ENCODE measurements at places on chromosomes 2 and 18.

DNA sequence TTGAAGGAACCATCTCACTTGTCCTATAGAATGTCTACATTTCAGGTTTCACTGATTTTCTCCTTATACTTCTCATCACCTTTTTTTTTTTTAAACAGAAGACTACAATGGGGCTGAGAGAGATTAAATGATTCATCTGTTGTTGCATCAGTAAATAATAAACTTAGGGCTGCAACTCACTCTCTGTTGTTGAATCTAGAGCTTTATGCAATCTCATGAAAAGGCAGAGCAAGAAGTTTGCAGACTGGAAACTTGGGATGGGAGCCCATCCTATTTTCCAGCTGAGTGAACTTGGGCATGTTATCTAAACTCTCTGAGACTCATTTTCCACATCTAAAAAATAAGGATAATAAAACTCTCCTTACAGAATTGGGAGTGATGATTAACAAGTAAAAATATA, 58.4 kb downstream of the PDE1A start:
- no peak for DNase-seq

DNA sequence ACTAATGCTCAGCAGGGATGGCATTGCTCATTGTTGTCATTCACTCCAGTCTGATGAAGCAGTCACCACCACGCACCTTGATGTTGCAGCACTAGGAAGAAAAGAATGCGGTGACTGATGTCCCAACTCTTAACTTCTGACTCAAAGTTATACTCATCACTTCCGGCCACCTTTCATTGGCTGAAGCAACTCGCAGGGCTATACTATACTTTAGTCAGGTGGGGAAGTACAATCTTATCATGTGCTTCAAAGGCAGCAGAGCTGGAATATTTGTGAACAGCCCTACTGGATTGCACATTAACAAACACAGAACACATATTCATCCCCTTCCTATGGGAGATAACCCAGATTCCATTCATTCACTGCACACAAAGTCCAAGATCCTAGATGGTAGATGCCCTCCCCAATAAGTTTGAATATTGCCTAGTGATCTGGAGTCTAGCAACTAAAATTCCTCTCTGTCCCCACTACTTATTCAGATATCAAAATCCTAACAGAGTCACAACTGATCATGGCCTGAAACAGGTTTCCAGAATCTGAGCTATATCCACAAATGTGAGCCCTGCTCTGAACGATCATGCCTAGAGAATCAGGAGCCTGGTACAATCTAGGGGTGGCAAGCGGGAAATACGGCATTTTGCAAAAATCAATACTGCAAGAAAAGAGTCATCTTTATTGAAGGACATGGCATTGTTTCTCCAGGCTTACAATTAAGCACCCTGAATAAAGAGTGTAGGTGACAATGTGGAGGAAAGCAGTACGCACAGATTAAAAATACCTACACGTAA, 3.4 kb upstream of the SPATS2L start:
- no peak for DNase-seq

DNA sequence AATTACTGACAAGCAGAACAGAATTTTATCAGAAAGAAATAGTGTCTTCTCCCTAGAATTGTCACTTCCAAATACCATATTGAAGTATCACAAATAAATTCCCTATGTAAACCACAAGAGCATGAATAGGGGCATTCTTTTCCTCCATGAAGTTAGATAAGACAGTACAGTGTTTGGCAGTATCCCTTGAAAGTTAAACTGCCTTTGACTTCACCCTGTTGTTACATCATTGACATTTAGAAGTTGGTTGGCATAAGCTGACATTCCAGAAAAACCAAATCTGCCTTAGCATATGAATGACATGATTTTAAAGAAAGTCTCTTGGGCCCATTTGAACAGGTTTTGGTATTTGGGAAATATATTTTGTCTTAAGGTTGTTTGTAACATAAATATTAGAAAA, 50.2 kb upstream of the OSR1 start:
- DNase-seq = no peak

DNA sequence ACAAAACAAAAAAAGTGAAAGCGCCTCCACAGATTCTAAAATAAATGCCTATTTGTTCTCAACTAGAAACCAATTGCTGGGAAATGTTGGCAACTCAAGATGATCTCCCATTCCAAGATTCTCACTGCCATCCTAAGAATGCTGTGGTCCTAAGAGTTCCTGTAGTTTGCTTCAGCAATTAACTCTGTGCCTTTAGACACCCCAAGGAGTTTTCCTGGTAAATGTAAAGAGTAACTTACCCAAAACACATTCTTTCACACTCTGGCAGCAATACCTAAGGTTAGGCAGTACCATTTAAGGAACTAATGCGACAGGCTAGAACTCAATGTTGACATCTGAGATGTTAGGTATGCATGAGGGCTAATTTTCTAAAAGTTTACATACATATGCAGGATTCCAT, 58.8 kb upstream of the TANK start:
- no peak for DNase-seq

- no peak for DNase-seq
These were observed 101.6 kb downstream of the SLC4A3 start for GRCh38 chr2:219728991-219729487.

DNA sequence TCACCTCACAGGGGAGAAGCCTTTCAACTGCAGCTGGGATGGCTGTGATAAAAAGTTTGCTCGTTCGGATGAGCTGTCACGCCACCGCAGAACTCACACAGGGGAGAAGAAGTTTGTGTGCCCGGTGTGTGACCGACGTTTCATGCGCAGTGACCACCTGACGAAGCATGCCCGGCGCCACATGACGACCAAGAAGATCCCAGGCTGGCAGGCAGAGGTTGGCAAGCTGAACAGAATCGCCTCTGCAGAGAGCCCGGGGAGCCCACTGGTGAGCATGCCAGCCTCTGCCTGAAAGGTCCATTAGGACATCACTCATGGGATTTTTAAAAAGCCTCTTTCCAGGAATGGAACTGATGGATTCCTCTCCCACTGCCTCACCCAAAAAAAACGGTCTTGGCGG, 8.9 kb downstream of the KLF11 start:
- DNase-seq = no peak

DNA sequence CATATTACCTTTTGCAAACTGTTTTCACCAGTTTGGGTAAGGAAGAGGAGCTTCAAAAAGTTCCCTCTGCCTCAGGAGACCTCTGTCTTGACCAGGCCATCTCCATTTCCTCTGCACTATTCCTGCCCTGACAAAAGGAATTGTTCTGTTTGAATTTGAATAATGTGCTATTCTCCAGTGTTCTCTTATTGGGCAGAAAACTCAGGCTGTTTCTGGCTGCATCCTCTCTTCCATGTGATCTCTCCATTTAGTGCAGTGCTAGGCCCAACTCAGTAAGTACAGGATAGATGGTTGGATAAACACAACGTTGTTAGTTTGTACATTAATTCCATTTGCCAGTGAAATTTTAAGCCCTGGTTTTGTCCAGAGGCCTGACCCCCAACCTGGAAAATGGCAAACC, 102.2 kb upstream of the CELF4 start:
- DNase-seq = no peak

- DNase-seq = no peak
These were observed 180.3 kb downstream of the ANKRD44 start for GRCh38 chr2:197130318-197130717.

- no peak for DNase-seq
These were observed 72.5 kb downstream of the RBM43 start for GRCh38 chr2:151189125-151189524.

- no peak for DNase-seq
These were observed 7.8 kb downstream of the SLC66A2 start for GRCh38 chr18:79943608-79944125.

GRCh38 chr2:86436328-86436727, 4.8 kb upstream of the KDM3A start:
- DNase-seq = no peak

DNA sequence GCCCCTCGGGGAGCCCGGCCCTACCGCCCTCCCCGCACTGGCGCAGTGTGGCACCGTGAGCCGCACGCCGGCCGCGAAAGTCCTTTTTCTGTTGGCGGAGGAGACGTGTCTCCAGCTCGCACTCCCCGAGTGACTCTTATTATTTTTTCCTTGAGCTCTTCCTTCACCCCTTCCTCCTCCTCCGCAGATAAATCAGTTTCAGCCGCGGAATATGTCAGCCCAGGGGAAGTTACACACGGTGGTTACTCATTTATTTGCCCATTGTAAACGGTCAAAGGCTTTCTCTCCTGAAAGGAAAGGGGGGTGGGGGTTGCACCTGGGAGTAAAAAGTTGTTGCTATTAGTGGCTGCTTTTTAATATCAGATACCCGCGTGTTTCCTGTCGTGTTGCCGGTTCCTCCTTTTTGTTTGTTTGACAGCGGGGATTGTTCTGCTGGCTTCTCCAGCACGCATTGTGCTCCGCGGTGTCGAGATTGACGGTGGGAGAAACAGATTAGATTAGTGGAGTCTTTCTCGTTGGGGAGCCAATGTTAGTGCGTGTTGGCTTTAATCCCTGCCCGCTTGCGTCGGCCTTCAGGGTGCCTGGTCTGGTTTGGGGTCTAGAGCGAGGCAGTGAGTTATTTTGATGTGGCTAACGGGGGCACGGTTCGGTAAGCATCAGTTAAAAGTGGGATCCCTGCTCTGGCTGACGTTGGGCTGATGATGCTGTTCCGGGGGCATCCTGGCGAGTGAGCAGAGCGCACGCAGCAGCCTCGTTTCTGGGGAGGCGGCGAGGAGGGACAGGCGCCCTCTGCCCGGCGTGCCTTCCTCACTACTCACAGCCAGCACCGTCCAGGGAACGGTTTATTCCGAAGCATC, 1.6 kb downstream of the CRIM1 start:
- DNase-seq = peak; percentile 32

- peak; percentile 25 for DNase-seq
These were observed 57.3 kb upstream of the PSMD14 start for GRCh38 chr2:161250864-161251436.

DNA sequence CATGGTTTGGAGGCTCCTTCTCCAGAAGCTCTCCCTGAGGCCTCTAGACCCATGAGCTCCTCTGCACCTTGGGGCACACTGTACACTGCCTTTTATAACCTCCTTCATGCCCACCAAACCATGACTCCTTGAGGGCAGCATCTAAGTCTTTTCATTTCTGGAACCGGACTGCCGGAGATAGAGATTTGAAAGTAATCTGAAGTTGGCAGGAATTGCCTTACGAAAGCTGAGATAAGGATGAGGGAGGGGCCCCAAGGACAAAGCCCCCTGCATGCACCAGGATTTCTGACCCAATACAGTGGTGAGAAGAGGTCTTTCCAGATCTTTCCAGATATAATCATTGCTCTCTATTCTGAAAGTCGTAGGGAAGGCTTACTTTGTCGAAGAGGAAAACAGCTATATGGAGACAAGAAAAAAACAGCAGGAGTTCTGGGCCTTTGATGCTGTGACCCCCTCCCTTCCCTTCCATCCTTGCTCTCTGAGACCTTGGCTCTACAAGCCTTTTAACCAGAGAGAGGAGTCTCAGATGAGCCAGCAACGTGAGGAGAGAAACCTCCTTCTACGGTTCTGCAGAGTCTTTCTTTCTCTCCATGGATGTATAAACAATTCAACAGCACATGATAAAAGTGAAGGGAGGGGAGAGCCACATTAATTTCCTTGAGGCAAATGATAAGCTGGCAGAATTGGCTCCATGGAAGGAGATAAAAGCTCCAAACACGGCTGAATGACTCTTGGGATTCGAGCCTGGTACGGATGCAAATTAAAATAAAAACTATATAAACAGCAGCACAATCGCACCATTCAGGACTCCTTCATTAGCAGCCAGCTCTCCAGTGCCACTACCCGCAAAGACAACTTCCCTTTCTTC, 88.0 kb upstream of the RTN4 start:
- no peak for DNase-seq

DNA sequence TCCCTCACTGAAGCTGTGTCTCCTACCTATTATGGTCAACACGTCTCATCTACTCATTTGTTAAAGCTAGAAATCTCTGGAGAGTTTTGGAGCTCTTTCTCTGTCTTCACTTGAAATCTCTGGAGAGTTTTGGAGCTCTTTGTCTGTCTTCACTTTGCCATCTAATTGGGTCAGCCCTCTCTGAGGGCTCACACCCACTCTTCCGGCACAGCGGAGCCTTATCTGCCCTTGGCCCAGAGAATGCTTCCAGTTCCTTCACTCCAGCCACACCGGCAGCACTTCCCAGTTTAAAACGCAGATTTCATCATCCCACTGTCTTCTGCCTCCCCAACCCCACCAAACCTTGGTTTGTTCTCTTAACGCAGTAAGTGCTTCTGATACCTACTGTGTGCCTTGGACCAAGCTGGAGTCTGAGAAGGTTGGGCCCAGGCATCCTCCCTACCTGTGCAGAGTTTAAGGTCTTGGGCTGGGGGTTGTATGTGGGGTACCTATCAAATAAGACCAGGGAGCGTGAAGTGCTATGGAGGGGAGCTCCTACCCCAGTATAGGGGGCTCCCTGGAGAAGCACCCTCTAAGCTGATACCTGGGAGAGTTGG, 5.0 kb downstream of the HPCAL1 start:
- peak; percentile 67 for DNase-seq

DNA sequence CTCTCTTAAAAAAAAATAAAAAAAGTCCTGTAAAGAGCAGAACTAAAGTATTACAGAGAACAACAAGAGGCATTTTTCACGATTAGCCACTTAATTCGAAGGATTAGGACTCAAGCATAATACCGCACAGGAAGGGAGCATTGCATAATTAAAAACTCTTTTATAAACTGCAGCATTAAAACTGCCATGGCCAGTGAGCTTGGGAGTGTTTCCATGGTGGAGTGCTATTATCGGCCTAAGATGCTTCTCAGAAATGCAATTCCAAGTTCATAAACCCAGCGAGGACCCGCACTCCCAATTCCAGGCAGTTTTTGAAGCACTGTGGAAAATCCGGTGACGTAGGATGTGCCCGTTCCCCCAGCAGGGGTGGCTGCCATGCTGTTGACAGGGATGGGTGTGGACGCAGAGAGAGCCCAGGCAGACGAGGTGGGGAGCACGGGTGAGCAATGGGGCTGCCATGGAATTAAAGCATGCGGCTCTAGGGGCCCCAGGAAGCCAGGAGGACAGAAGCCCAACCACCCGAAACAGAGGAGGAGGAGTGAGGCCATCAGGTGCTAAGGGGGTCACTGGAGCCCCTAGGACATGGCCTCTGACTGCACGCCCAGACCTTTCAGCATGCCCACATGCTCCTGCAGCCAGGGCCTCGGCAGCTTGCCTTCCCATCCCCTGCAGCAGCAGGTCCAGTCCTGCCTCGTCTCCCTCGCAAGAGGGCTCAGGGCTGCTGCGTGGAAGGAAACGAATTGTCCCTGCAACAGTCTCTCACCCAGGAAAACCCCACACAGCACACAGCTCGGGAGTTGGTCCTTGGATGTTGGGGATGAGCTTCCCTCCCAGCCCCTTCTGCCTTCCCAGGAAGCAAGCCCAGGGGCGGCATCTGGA, 233.4 kb downstream of the NDUFA10 start:
- no peak for DNase-seq

GRCh38 chr2:24981411-24982136, 9.8 kb upstream of the DNAJC27 start:
- no peak for DNase-seq

- DNase-seq = peak; percentile 95
These were observed 25.2 kb downstream of the KIAA2012 start for GRCh38 chr2:202098291-202098690.

GRCh38 chr2:46647766-46648742, 168.7 kb downstream of the TMEM247 start:
- peak; percentile 43 for DNase-seq
